ENCODE measurements at places on chromosomes 3 and 15. TPM values are rescaled to one million over a fixed set of nuclear protein-coding genes. Genes with fewer than 3 reads are reported as not detected.

The GOLGA6L25 gene
- total RNA-seq, result not detected

The AQR gene
- 35.5 TPM for total RNA-seq

The ADPRH gene
- total RNA-seq, result 5.7 TPM

The ATP13A5 gene
- not detected for total RNA-seq

The RBP2 gene
- not detected for total RNA-seq

The UBE3A gene
- total RNA-seq, result 102 TPM

The PPM1M gene
- 100 TPM for total RNA-seq

The NME9 gene
- total RNA-seq, result not detected

- no peaks in the 10 kb centered on the region for H3K4me1 ChIP-seq
- no peaks in the 10 kb centered on the region for H3K36me3 ChIP-seq
- no peak overlapping the region for H3K27ac ChIP-seq
- no peak for DNase-seq
Measured at GRCh38 chr3:53833053-53833645, 13.1 kb downstream of the CHDH start.

DNA sequence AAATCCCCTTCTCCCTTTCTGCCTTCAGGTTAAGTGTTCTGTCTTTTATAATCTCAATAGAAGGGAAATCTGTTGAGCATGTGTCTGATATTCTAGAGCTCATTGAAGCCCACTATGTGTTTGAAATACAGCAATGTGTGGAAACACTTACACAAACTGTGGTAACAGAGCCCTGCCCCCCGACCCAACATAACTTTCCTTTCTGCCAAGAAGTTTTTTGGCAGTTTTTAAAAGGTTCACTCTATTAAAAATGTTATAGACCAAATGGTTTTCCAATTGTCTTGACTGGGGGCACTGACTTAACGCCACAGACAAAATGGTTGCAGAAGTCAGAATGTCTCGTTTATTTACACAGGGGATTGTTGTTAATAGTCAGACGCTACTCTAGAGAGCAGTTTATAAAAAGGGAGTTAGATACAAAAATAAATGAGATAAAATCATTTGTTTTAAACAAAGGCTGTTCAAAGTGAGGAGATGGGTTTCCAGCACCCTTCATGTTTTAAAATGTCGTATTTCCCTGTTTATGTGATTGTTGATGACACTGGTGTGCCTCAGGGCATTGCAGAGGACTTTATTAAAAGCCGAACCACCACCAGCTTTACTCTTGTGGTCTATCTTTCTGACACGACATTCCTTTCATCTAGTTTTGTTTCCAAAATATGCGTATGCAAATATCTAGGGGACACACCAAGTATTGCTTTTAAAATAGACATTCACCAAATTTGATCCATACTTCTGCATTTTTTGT is 26.7 kb upstream of the GREM1 start:
- H3K4me1 ChIP-seq, result no peaks in the 10 kb centered on the region
- no peaks in the 10 kb centered on the region for H3K36me3 ChIP-seq
- no peaks in the 10 kb centered on the region for H3K27me3 ChIP-seq
- no peak overlapping the region for H3K4me3 ChIP-seq

GRCh38 chr15:42891569-42891968 is 29.0 kb downstream of the TTBK2 start:
- H3K27me3 ChIP-seq, result no peaks in the 10 kb centered on the region
- DNase-seq, result no peak
- H3K36me3 ChIP-seq, result peaks cover 6% of the 10 kb centered on the region
- H3K4me1 ChIP-seq, result peaks cover 5% of the 10 kb centered on the region
- H3K27ac ChIP-seq, result no peak overlapping the region

GRCh38 chr3:177137774-177138705 is 59.2 kb downstream of the TBL1XR1 start:
- no peak for DNase-seq
- H3K4me3 ChIP-seq, result no peak overlapping the region
- H3K4me1 ChIP-seq, result peaks cover 70% of the 10 kb centered on the region

DNA sequence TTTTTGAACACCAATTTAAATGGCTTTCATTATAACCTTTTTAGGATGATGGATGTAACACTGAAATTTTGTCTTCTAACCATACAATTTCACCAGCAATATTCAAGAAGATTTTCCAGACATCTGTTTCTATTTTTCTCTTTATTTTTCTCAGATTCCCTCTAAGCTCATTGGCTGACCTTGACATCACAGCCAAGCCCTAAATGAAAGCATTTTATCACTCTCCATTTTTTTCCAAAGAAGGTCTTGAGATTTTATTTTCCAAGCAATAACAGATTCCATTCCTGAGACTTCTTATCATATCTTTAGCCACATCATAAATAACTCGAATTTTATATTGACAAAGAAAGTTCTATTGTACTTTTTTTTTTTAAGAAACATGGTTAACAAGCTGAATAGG is 392.6 kb upstream of the THBS1 start:
- DNase-seq, result no peak
- no peaks in the 10 kb centered on the region for H3K4me1 ChIP-seq
- H3K27me3 ChIP-seq, result peaks cover 7% of the 10 kb centered on the region
- H3K36me3 ChIP-seq, result no peaks in the 10 kb centered on the region
- no peak overlapping the region for H3K4me3 ChIP-seq
- no peak overlapping the region for H3K27ac ChIP-seq

DNA sequence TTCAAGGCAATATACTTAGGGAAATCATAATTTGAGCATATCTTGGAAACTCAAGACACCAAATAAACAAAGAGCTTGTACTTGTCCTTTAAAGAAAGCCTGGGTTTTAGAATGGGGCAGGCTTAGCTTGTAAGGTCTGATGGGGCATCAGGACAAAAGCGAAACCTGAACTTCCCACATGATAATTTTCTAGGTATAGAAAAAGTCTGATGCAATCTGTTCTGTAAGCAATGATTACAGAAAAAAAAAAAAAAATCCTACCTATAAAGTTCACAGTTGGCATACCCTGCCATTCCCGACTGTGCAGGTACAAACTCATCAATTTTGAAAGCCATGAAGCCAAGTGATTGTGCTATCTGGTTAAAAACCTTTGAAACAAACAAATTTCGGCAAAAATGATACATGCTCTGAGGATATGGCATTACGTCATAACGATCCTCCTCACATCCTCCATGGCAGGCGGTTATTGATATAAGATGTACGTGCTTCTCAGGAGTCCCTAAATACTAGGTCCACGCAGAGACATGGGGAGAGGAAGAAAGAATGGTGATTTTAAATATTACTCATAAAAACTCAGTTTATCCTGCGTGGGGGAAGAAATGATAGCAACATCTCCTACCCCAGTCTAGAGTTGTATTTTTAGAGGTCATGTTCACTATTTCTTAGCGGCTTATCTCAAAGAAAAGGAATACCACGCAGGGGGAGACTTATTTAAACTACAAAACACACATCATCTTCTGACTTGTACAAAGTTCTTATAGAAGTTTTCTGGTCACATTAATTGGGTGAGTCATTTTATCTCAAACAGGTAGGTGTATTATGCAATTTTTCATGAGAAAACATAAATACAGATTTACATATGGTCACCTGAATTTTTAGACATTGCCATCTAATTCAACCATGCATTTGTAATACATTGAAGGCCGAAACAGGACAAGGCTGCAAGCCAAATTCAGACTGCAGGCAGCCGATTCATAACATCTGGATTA is 27.0 kb downstream of the MB21D2 start:
- peaks cover 3% of the 10 kb centered on the region for H3K36me3 ChIP-seq
- peak overlapping the region; percentile 9 for H3K27ac ChIP-seq
- H3K27me3 ChIP-seq, result peaks cover 20% of the 10 kb centered on the region
- DNase-seq, result no peak
- H3K4me3 ChIP-seq, result no peak overlapping the region
- H3K4me1 ChIP-seq, result peaks cover 35% of the 10 kb centered on the region

DNA sequence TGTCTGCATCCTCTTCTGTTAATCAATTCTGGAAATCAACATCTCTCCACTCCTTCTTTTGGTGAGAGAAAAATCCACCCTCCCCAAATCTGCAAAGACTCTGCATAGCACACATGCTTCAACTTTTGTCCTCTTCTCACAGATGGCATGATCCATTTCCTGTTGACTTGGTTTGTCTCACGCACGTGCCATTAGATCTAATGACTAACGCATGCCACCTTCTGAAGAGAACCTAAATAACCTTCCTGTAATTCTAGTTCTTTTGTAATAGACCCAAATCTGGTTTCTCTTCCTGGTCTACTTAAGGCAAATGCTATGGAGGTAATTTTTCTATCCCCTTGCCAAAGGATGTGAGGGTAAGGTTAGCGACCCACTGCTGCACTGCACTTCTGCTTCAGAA is 51.0 kb upstream of the ATOSA start:
- peaks cover 11% of the 10 kb centered on the region for H3K4me1 ChIP-seq
- no peaks in the 10 kb centered on the region for H3K27me3 ChIP-seq
- DNase-seq, result peak; percentile 52

- peak overlapping the region; percentile 73 for H3K27ac ChIP-seq
- DNase-seq, result no peak
- H3K4me1 ChIP-seq, result peaks cover 20% of the 10 kb centered on the region
- no peak overlapping the region for H3K4me3 ChIP-seq
Measured at GRCh38 chr3:72473156-72473555, 375.1 kb downstream of the SHQ1 start.

- H3K27me3 ChIP-seq, result no peaks in the 10 kb centered on the region
- H3K27ac ChIP-seq, result peak overlapping the region; percentile 64
- DNase-seq, result peak; percentile 54
Measured at GRCh38 chr3:195150181-195151118, 120.5 kb downstream of the XXYLT1 start.

- peak; percentile 26 for DNase-seq
- no peak overlapping the region for H3K4me3 ChIP-seq
- no peaks in the 10 kb centered on the region for H3K36me3 ChIP-seq
- peaks cover 25% of the 10 kb centered on the region for H3K27me3 ChIP-seq
Measured at GRCh38 chr3:184608209-184608608, 46.6 kb downstream of the EPHB3 start.

DNA sequence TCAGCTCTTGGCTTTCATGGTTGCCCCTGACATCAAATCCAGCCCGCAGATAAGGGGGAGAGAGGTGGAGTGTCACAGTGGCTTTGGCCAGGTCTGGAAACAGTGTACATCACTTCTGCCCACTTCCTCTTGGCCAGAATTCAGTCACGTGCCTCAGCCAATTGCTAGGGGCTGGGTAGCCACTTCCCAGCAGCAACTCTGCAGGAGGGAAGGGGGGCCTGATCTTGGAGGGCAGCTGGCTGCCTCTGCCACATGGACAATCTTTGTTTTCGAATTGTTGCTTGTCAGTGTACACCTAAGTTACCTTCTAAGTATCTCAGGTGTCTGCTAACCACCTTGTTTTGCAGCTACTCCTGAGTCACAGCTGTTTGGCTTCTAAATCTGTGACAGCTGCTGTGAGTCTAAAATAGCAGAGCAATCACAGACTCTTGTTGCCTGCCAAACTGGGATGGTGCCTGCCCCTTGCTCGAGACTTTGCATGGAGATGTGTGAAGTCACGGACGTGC is 41.0 kb upstream of the LIMD1 start:
- no peak overlapping the region for H3K27ac ChIP-seq
- H3K4me3 ChIP-seq, result no peak overlapping the region
- H3K27me3 ChIP-seq, result no peaks in the 10 kb centered on the region
- peaks cover 9% of the 10 kb centered on the region for H3K4me1 ChIP-seq

- no peak overlapping the region for H3K27ac ChIP-seq
- no peaks in the 10 kb centered on the region for H3K27me3 ChIP-seq
- DNase-seq, result no peak
- no peaks in the 10 kb centered on the region for H3K4me1 ChIP-seq
- no peak overlapping the region for H3K4me3 ChIP-seq
Measured at GRCh38 chr15:81016489-81017068, 15.9 kb downstream of the TLNRD1 start.

DNA sequence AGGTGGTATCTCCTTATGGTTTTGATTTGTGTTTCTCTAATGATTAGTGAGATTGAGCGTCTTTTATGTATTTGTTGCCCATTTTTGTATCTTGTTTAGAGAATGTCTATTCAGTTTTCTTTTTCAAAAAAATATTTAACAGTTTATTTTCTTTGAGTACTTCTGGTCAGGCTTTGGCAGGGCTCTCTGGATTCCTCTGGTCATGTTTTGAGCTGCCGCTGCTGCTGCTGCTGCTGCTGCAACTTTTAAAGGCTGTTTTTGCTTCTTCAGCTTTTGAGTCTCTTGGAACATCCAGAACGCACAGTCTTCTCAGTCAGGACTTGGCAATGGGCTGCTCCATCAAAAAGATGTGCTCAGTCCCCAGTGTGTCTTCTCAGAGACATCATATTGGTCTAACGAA is 40.1 kb downstream of the REC114 start:
- no peak overlapping the region for H3K4me3 ChIP-seq
- H3K36me3 ChIP-seq, result no peaks in the 10 kb centered on the region
- H3K27me3 ChIP-seq, result peaks cover 6% of the 10 kb centered on the region
- H3K4me1 ChIP-seq, result no peaks in the 10 kb centered on the region
- DNase-seq, result no peak
- no peak overlapping the region for H3K27ac ChIP-seq

DNA sequence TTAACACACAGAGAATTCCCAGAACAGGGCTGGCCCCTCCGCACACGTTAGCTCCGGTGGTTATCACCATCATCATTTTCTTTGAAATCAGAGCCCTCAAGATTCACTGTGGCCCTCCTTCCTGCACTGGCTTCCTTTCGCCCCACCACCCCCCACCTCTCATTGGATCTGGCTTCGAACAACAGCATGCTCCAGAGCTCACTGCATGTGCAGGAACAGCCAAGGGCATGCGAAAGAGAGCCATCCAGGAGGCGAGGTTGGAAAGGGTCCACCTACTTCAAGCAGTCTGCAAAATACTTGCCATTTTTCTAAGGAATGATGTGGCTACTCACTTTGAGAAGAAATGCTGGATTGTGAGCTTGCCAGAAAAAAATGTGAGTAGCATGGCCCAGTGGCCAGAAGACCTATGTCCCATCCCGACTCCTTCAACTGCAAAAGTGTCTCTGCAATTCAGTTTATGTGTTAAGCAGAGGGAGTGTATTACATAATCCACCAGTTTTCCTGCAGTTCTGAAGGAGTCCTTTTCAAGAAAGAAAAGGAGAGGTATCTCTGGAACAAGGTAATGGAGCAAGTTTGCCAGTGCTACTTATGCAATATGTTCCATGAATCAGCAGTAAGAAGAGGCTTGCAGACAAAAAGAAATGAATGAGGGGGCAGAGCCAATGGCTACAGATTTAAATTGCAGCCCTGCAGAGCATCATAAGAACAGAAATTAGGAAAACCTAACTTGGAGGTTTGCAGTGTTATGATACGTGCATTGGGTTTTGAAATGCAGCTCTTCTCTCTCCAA is 92.8 kb downstream of the OCA2 start:
- H3K4me3 ChIP-seq, result no peak overlapping the region
- no peak overlapping the region for H3K27ac ChIP-seq
- H3K4me1 ChIP-seq, result no peaks in the 10 kb centered on the region
- DNase-seq, result no peak
- no peaks in the 10 kb centered on the region for H3K36me3 ChIP-seq
- H3K27me3 ChIP-seq, result no peaks in the 10 kb centered on the region

GRCh38 chr15:31758126-31758525 is 272.2 kb upstream of the CHRNA7 start:
- no peak overlapping the region for H3K27ac ChIP-seq
- DNase-seq, result no peak
- no peaks in the 10 kb centered on the region for H3K4me1 ChIP-seq
- no peaks in the 10 kb centered on the region for H3K36me3 ChIP-seq
- peaks cover 20% of the 10 kb centered on the region for H3K27me3 ChIP-seq

- H3K27ac ChIP-seq, result no peak overlapping the region
- H3K4me1 ChIP-seq, result no peaks in the 10 kb centered on the region
- H3K36me3 ChIP-seq, result no peaks in the 10 kb centered on the region
- no peak overlapping the region for H3K4me3 ChIP-seq
- H3K27me3 ChIP-seq, result peaks cover 13% of the 10 kb centered on the region
Measured at GRCh38 chr3:120370463-120370862, 21.3 kb upstream of the LRRC58 start.

- H3K4me1 ChIP-seq, result no peaks in the 10 kb centered on the region
- DNase-seq, result no peak
- H3K36me3 ChIP-seq, result no peaks in the 10 kb centered on the region
- H3K27ac ChIP-seq, result no peak overlapping the region
Measured at GRCh38 chr15:72155003-72155621, 36.9 kb downstream of the SENP8 start.
